ENCODE measurements at places on chromosomes 1 and 21.

GRCh38 chr1:5150191-5150590 lies 495.8 kb downstream of the AJAP1 start:
- no peak for DNase-seq

- no peak for DNase-seq
Measured at GRCh38 chr1:113881661-113882060, 5.7 kb downstream of the BCL2L15 start.

DNA sequence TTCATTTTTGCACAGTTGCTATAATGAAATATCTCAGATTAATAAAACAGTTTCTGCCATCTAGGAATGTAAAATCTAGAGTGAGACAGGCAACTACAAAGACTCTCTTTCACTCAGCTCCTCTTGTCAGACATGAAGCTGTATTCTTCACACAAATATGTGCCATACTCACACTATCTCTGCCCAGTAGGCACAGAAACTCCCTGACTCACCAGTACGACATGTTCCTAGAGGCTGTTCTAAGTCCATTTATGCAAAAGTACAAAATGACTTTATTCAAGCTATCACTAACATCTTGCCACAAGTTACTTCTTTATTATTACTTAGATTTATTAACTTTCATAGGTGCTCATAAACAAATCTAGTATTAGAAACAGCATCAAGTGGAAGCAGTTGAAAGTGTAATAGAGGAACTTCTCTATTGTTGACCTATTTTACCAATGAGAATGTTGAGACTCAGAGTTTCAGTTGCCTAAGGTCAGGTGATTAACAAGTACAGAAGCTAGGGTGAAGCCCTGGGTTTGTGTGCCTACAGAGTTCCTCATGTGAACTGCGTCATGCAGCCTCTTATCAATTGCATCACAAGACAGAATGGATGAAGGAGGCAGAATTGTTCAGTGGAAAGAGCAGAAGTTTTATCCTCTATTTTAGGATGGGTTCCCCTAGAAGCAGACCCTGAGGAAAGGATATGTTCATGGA lies 98.9 kb downstream of the RGS2 start:
- DNase-seq, result no peak

- no peak for DNase-seq
Measured at GRCh38 chr1:86052948-86053698, 103.4 kb downstream of the COL24A1 start.

DNA sequence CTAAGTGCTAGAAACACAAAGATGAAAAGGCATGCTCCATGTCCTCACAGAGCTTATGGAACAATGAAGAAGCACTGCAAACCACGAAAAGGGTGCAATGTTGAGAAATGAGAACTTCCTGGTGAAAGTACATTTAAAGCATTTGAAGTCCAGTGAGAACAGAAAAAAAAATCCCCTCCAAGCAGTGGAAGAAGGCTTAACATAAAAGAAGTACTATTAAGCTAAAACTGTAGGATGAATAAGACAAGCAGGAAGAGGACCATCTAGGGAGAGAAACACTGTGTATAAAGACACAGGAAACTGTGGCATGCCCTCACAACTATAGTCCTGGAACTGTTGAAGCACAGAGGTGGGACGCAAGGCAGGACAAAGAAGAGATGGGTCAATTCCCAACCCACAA lies 10.0 kb downstream of the TP53BP2 start:
- no peak for DNase-seq

DNA sequence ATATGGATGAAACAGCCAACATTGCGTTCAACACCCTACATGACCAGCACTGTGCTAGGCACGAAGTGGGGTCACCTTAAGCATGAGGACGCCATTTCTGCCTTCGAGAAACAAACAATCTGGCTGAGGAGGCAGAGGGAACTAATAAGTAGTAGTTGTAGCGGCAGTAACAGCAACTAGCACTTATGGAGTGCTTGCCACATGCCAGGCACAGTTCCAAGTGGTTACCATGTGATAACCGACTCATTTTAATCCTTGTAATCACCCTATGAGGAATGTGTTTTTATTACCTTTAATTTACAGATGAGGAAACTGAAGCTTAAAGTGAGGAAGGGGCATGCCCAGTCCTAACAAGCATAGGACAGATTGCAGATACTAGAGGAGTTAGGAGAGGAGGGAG lies 33.7 kb downstream of the KCND3 start:
- DNase-seq, result no peak

All from activated naive CD4-positive, alpha-beta T cell (primary cell).